Smooth muscle cell of the pulmonary artery (primary cell): ENCODE measurements at places on chromosomes 11 and 22. TPM values are rescaled to one million over a fixed set of nuclear protein-coding genes. Genes with fewer than 3 reads are reported as not detected.

Gene SCN4B
- 0.07 TPM in 1 of 2 replicates, not detected in the other for total RNA-seq

Gene SNX32
- total RNA-seq: 1.3 and 4.0 TPM in 2 replicates

Gene AGBL2
- total RNA-seq: 1.1 and 1.8 TPM in 2 replicates

Gene PRR33
- not detected in 2 replicates for total RNA-seq

Gene JHY
- 1.2 and 1.8 TPM in 2 replicates for total RNA-seq

Gene TRIM49C
- not detected in 2 replicates for total RNA-seq

Gene TEX12
- total RNA-seq: 0.20 TPM in 1 of 2 replicates, not detected in the other

Gene XBP1
- total RNA-seq: 159 and 211 TPM in 2 replicates

Gene DEPDC5
- 10.2 and 11.6 TPM in 2 replicates for total RNA-seq

Gene OR10A5
- total RNA-seq: not detected in 2 replicates

Gene TMEM121B
- 0.07 and 0.20 TPM in 2 replicates for total RNA-seq

Gene SPON1
- 2.0 and 30.5 TPM in 2 replicates for total RNA-seq

Gene IL10RA
- total RNA-seq: not detected in 2 replicates

Gene TIGD3
- 0.07 and 0.13 TPM in 2 replicates for total RNA-seq

Gene IFTAP
- 18.5 and 23.7 TPM in 2 replicates for total RNA-seq

Gene RAB39A
- not detected in 2 replicates for total RNA-seq

Gene OR8D1
- total RNA-seq: not detected in 2 replicates

Gene HPX
- 0.78 and 0.92 TPM in 2 replicates for total RNA-seq
